ENCODE measurements at places on chromosomes 1 and 21.

DNA sequence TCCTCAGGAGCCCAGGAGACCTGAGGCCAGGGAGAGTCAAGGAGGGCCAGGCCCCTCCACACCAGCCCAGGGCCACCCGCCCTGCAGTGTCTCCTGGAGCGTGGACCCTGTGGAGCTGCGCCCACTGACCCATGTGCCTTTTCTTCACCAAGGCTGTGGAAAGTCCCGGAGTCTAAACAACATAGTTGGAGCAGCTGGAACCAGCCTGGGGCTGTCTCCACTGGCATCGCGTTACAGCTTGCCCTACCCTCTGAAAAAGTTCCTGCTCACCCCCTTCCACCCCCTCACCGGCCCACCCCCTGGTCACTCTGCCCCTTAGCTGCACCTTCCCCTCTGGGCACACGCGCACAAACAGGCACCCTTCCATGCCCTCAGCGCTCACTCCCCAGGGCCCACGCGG is 18.3 kb downstream of the KCNC4 start:
- no peak for DNase-seq

- no peak for DNase-seq
Observed at GRCh38 chr1:112735752-112736151, 20.6 kb upstream of the PPM1J start.

GRCh38 chr1:226597616-226598454 is 49.3 kb downstream of the STUM start:
- DNase-seq, result peak; percentile 14

DNA sequence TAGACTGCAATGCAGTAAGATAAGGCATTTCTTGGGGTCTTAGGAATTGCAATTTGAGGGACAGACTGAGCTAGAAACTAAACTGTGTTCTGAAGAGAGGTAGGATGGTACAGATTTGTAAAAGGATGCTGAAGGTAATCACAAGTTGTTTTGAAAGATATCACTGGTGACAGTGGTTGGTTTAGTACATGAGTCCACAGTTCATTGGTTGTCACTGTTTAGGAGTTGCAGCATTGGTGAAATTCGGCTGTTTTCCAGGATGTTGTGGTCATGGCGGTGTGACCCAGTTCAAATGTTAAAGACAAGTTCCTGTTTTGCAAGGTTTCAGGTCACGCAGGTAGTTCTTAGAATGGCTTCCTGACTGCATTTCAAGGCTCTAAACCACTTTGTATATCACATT is 292.8 kb upstream of the B3GALT2 start:
- DNase-seq, result peak; percentile 87

- peak; percentile 86 for DNase-seq
Observed at GRCh38 chr1:205665201-205666045, 14.9 kb downstream of the SLC45A3 start.

- no peak for DNase-seq
Observed at GRCh38 chr1:41152622-41153044, 89.5 kb downstream of the SCMH1 start.

DNA sequence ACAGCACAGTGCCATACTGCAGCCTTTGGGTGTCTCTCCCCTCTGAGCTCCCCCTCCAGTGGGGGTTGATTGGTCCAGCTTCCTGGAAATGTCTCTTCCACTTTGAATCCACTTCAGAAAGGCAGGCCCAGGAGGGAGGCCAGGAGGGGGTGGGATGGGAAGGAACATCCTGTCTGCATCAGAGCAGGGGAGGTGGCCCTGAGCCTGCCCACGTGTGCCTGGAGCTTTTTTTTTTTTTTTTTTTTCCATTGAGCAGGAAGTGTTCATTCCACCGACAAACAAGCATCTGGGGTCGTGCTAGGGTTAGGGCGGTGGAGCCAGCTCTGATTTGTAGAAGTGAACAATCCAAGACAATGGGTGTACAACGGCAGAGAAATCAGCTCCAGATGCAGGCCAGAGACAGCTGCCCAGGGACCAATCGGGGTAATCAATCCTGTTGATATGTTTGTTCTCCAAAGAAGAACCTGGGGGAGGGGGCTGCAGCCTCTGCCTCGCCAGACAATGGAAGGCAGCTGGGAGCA is 93.3 kb downstream of the SSBP3 start:
- no peak for DNase-seq

- DNase-seq, result no peak
Observed at GRCh38 chr1:110281363-110282290, 57.5 kb upstream of the RBM15 start.

DNA sequence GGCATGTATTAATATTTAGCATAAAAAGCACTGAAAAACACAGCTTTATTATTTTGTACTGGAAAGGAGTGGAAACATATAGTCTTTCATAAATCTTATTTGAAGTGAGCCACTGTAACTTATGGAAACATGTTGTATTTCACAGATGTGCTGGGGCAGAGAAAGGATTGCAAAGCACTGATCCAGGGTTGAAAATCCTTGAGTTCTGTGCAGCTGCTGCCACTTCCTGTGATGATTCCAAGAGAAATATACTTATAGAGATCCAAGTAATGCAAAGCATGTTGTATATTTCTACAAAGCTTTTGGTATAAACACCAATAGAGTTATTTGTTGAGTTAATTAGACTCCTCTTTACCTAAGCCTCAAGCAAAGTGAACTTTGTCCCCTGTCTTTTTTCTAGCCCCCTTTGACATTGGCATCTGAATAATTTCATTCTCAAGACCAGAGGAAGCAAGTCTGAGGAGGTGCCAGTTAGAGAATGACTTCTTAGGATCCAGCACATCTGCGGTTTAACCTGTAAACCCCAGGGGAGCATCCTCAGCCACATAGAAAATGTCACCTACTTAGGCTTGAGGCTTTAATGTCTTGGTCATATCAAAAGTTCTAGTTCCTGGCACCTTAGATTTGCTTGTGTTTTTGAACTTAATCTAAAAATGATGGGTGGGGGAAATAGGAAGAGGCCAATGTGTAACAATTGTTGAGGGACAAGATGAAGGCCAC is 173.3 kb downstream of the FASLG start:
- DNase-seq, result peak; percentile 42
